ENCODE measurements at places on chromosomes 5 and 9.

- DNase-seq, result no peak
Measured at GRCh38 chr5:74143721-74144330, 496.7 kb downstream of the ENC1 start.

DNA sequence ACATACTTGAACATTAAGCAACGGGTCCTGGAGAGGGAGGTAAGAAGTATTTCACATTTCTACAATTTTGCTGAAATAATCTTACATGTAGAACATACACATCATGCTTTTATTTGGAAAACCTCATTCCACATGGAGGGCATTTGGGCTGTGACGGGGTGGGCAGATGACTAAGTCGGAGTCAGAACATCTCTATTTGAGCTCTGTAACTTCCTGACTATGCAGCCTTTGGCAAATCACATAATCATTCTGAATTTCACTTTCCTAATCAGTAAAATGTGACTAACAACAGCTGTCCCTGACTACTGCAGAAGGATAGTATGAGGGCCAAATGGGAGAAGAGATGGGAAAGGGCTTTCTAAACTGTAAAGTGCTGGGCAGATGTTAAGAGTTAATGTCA is 17.1 kb upstream of the IL6ST start:
- peak; percentile 96 for DNase-seq

GRCh38 chr5:95812074-95812471 is 10.5 kb downstream of the GLRX start:
- peak; percentile 85 for DNase-seq

DNA sequence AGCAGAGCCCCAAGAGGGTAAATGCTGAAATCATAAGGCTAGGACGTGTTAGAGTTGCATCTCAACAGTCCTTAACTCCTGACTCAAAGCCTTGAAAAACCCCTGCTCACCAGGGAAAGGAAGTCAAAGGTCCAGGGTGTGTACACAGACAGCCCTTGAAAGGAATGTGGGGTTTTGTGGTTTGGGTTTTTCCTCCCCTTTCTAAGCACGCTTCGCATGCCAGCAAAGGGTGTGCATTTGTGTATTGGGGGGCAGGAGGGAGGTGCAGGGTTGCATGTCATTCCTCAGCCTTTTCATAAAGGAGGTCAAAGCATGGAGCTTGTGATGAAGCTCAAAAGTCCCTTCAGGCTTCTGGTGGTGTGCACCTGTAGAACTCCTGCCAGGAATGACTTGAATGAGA is 17.3 kb upstream of the XPA start:
- peak; percentile 58 for DNase-seq

GRCh38 chr9:90642570-90643539 is at the start of gene DIRAS2:
Gene DIRAS2, minus strand, starts transcription at chr9:90642824. Its CDS starts 28,997 bp downstream, at chr9:90613827.
- DNase-seq, result peak; percentile 65

DNA sequence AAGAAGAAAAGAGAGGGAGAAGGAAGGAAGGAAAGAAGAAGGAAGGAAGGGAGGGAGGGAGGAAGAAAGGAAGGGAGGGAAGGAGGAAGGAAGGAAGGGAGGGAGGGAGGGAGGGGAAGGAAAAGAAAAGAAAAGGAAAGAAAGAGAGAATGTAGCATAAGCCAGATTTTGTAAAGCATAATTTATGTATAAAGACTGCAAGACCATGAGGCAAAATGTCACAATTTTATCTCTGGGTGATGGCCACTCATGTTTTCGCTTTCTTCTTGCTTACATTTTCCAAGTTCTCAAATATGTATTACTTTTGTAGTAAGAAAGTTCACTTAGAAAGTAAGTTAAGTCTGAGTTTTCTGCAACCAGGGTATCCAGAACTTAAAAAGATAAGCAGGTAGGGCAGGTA is 3.4 kb upstream of the RNF183 start:
- no peak for DNase-seq

DNA sequence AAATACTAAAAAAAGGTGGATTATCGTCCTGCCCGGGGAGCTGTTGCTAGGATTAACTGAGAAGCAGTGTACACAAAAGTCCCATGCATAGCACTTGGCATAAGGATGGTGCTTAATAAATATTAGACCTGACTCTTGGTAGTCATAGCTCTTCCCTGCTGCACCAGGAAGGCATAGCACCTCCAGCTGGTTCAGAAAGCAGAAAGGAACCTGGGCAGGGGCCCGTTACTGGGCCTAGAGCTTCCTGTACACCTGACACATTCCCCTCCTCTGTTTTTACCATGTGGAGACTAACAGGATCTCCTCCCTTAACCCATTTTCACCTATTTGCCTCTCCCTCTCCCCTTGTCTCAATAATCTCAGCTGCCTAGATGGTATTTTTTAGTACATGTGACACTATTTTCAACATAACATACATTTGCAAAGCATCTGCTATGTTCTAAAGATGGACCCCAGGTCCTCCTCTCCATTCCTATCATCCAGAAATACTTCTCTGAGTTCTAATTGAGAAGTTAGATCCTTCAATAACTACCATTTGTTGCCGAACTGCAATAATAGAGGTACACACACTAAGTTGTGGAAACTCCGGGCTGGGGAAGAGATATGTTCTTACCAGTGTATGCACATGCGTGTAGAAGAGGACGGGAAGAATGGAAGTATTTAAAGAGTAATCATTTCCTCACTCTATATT is 3.2 kb upstream of the ANP32B start:
- no peak for DNase-seq

GRCh38 chr9:92165484-92165883 is 50.3 kb upstream of the SPTLC1 start:
- DNase-seq, result no peak

DNA sequence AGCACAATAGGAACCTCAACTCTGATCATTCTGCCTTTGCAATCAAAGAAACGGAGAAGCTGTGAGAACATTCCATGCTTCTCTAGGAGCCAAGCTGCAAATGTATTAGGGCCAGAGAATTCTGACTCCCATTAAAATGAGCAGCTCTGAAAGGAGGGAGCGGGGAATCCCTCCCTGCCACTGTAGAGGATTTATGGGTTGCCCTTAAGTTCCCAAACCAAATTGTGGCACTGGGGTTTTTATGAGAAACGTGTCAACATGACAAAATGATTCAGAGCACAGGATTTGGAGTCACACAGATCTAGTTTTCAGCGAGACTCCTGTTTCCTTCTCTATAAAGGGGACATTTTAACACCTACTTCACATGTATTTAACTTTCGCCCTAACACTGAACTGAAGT is 1.8 kb downstream of the IL6ST start:
- peak; percentile 57 for DNase-seq

- peak; percentile 52 for DNase-seq
Measured at GRCh38 chr5:126368239-126368812, 54.9 kb upstream of the GRAMD2B start.

DNA sequence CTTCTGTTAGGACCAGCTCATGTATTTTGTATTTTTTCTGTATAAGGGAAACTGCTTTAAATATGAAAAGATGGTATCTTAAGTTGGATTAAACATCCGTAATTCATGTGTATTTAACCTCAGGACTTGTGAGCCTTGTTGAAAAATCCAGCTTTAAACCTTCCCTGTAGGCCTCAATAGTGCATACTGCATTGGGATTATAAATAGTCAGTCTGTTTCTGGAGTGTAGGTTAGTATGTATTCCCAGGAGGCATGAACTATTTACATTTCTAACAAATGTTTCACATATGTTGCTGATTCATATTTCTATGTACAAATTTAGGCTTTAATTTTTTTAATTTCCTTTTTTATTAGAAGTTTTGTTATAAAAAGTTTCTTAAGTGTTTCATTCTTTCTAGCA is 137.9 kb upstream of the GRHPR start:
- DNase-seq, result peak; percentile 62

DNA sequence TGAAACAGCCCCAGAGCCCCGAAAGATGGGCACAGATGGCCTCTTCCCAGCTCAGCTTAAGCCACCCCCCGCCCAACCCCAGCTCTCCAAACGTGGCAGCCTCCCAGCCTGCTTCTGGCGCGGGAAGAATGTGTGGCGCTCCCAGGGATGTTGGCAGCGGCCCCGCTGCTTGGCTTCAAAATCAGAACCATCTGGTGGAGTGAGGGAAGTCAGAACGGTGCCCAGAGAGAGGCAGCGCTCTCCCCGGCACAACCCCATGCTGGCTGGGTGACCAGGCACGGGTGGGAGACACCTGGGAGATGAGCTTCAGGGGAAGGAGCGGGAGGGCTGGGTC is 72.7 kb upstream of the ORM1 start:
- DNase-seq, result peak; percentile 87

GRCh38 chr5:125278711-125279110 is 532.3 kb upstream of the ZNF608 start:
- no peak for DNase-seq

DNA sequence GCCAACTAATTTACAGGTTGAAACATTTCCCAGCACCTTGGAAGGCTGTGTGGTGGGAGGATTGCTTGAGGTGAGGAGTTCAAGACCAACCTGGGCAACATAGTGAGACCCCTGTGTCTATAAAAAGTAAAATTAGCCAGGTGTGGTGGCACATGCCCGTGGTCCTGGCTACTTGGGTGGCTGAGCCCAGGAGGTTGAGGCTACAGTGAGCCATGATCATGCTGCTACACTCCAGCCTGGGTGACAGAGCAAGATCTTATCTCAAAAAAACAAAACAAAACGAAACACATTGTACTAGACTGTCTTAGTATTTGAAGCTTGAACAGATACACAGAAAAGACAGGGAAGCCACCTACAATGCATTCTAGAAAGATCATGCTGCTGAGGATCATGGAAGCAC is 2.8 kb upstream of the HSDL2 start:
- no peak for DNase-seq

DNA sequence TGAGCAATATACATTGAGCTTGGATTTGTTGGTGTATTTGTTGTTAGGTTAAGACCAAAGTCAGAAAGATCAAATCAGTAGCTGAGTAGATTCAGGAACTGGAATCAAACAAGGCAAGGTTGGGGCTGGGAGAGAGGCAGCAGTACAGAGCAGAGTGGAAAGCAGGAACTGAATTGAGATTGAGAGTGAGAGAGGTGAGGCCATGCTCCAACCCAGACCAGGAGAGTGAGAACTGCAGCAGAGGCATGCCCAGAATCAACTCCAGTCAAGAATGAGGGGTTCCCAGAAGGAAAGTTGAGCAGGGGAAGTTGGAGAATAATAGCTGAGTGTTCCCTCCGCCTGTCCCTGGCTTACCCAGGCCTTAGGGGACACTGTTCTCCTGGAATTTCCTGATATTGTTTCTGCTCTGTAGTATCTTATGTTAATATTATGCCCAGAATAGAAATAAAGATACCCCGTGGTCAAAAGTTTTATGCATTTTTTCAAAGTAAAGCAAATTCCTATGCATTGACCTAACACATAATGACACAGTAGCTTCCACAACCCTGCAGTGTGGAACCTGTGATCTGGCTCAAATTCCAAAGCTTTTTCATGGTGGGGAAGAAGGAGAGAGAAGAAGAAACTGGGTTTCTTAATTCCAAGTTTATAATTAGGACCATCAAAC is 82.7 kb downstream of the SV2C start:
- no peak for DNase-seq

DNA sequence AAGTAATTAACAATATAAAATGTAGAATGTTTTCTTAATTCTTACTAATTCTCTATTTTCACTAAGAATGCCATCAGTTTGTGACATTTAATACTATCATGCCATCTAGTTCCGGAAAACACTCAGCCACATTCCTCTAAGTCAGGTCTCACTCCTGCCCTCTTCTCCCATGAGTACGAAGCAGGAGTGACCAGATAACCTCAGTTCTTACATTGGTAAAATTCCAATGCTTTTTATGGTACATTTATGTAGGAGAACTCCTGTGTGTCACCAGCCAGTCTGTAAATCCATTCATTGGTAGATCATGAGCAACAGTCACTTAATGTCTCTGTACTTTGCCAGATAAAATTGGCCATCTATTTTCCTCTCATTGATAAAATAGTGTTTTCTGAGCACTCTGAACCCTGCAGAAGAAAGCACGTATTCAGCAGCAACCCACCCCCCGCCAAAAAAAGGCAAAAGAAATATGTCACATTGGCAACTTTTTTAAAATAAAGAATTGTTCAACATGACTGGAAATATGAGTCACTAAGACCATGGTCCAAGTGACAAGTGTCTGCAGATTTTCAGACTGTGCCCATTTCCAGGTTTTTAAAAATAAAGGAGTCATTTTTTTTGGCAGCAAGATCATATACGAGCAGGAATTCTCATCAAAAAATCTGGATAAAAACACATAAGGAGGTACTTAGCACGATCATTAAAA is 11.8 kb downstream of the GLIS3 start:
- DNase-seq, result peak; percentile 14

- peak; percentile 23 for DNase-seq
Measured at GRCh38 chr5:39675676-39676075, 250.9 kb upstream of the DAB2 start.

- DNase-seq, result no peak
Measured at GRCh38 chr5:127839496-127840197, 136.5 kb downstream of the CCDC192 start.

All from fibroblast of lung (primary cell).